ENCODE measurements at places on chromosomes 5 and 9. TPM values are rescaled to one million over a fixed set of nuclear protein-coding genes. Genes with fewer than 3 reads are reported as not detected.

- H3K4me1 ChIP-seq, result no peaks in the 10 kb centered on the region
- H3K36me3 ChIP-seq, result no peaks in the 10 kb centered on the region
- no peak overlapping the region for H3K4me3 ChIP-seq
- H3K27me3 ChIP-seq, result no peaks in the 10 kb centered on the region
Measured at GRCh38 chr5:87686975-87687374, 274.2 kb upstream of the CCNH start.

DNA sequence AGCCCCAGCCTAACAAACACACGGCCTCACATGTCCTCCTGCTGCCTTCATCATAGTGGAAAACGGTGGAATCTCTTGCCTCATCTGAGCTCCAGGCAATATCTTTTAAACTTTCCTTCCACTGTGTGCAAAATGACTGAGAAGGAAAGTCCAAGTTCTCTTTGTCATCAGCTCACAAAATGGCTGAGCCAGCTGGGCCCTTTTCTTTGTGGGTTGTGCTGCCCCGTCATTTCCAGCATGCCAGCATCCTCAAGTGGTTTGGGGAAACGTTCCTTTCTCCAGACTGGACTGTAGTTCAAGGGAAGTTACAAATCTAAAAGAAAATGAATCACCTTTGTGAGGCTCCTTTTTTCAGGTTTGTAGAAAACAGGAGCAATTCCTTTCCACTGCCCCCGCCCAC, 171.1 kb upstream of the FSTL4 start:
- H3K4me1 ChIP-seq, result no peaks in the 10 kb centered on the region
- H3K27me3 ChIP-seq, result peaks cover 8% of the 10 kb centered on the region
- DNase-seq, result no peak
- H3K27ac ChIP-seq, result no peak overlapping the region
- H3K4me3 ChIP-seq, result no peak overlapping the region

The LHX2 gene
- total RNA-seq, result 0.18 TPM

DNA sequence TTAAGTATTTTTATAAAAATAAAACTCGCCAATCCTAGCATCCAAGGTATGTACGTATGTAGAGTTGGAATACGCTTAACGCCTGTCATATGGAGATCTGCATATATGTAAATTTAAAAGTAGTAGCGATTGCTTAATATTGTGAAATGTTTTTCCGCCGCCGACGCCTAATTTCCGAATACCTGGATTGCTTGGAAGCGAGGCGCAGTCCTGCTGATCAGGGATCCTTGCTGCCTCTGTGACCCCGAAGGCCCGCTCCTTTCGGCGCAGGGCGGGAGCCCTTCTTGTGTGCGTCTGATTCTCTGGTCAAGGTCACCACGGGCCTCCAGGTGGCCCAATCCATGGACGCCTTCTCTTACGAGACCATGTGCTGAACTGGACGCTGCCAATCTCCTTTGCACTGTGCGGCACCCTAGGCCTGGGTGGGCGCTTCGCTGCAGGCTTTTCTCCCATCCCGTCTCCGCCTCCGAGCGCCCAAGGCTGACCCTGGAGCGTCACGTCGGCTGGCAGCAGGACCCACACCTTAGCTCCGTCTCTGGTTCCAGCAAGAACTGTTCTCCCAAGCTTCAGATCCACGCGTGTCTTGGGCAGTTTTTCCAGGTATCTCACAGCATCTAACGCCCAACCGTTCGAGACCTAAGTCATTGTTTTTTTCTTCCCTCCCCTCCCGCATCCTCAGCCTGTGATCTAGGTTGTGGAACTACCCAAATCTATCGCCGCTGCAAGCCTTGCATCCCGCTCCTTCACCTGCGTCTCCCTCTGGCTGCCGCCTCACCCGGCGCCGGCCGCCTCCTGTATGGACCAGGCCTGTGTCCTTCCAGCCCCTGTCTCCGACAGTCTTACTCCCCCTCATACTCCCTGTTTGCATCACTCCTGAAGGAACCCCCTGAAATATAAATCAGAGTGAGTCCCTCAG, 3.6 kb upstream of the TRIM41 start:
- H3K27me3 ChIP-seq, result no peaks in the 10 kb centered on the region
- H3K4me3 ChIP-seq, result no peak overlapping the region
- peaks cover 4% of the 10 kb centered on the region for H3K36me3 ChIP-seq
- H3K27ac ChIP-seq, result no peak overlapping the region
- H3K4me1 ChIP-seq, result peaks cover 31% of the 10 kb centered on the region

GRCh38 chr5:89707891-89708290, 701.7 kb downstream of the CETN3 start:
- no peaks in the 10 kb centered on the region for H3K36me3 ChIP-seq
- DNase-seq, result no peak
- H3K4me1 ChIP-seq, result peaks cover 12% of the 10 kb centered on the region
- no peak overlapping the region for H3K27ac ChIP-seq

Measured in SJSA1 (cell line).